ENCODE measurements at places on chromosomes 5 and 9.

GRCh38 chr9:28832168-28832770 is 1259.0 kb upstream of the C9orf72 start:
- no peak for DNase-seq

- no peak for DNase-seq
These were observed 642.5 kb upstream of the SGCD start for GRCh38 chr5:155684417-155684816.

GRCh38 chr9:71737455-71737854 is 30.9 kb downstream of the CEMIP2 start:
- DNase-seq = no peak

DNA sequence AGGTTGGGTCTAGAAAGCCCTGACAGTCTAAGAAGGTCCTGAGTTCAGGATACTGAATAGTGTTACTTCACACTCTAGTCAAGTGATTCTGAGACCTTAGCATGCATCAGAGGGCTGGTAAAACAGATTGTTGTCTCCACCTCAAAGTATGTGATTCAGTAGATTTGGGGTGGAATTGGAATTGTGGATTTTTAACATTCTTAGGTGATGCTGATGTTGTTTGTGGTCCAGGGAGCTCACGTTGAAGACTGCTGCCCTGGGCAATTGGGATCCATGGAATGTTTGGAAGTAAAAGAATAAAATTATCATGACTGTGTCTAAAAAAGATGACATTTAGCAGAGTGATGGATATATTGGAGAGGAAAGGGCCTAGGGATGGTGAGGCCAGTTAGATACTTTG is 75.6 kb downstream of the VCAN start:
- no peak for DNase-seq

- DNase-seq = peak; percentile 43
These were observed 38.4 kb upstream of the PLEKHG4B start for GRCh38 chr5:53381-54174.

DNA sequence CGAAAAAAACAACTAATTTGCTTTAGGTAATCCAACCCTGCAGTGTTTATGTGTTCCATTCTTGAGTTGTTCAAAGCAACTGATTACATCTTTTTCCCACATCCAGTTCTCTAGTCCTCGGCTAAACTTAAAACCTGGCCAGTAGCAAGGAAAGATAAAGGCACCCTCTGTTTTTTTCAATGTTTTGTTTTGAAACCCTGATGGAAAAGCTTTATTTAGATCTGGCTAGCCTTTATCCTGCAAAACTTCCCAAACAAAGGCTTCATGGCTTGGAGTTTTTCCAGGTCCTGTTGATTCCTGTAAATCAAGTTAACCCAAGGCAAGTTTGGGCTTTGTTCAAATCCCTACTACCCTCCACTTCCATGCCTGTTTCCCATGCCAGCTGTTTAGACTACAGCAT is 105.1 kb downstream of the CEMIP2 start:
- no peak for DNase-seq

DNA sequence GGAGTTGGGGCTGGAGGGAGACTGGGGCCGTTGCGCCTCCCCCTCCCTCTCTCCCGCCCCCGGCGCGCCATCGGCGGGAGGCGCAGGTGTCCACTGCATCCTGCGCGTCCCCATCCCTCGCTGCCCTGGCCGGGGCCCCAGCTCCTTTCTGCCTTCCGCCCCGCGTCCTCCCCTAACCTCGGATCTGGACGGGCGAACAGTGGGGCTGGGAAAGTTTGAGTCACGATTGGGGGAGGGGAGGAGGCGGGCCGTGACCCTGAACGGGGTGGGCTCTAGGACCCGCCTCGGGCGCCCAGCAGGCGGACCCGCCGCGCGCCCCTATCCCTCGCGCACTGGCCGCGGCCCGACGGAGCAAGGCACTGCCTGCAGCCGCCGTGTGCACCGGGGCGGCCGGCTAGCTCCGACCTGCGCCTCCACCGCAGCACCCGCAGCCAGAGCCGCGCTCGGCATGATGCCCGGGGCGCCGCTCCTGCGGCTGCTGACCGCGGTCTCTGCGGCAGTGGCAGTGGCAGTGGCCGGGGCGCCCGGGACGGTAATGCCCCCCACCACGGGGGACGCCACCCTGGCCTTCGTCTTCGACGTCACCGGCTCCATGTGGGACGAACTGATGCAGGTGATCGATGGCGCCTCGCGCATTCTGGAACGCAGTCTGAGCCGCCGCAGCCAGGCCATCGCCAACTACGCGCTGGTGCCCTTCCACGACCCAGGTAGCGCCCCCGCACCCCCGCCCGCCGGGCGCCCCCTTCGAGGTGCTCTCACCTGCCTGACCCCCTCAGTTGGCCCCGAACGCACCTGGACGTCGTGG is at the start of gene HMCN2:
TSS of gene HMCN2 (plus strand) at position 330 of the 805 bp plus-strand sequence. CDS start at position 449, 119 bp downstream.
- no peak for DNase-seq

- no peak for DNase-seq
These were observed 43.8 kb downstream of the SPRY4 start for GRCh38 chr5:142281008-142281367.

DNA sequence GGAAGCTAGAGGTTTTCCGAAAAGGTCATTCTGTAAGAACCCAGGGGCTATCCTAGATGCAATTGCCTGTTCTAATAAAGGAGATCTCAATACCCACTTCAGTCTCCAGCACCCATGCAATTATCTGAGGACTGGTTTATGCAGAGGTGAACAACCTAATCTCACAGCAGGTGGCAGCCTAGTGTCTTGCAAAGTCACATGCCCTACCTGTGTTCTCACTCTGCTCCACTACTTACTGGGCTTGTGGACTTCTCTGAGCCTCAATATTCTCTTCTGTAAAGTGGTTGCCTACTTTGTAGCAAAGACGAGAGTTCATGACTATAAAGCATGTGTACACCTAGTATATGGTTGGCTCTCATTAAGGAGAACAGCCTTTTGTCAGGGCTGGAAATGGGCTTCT is 21.0 kb upstream of the ALDH1B1 start:
- DNase-seq = no peak

- DNase-seq = no peak
These were observed 17.2 kb downstream of the NKX2-5 start for GRCh38 chr5:173217626-173218397.

GRCh38 chr9:84609779-84610178 is 59.8 kb upstream of the NTRK2 start:
- DNase-seq = no peak

DNA sequence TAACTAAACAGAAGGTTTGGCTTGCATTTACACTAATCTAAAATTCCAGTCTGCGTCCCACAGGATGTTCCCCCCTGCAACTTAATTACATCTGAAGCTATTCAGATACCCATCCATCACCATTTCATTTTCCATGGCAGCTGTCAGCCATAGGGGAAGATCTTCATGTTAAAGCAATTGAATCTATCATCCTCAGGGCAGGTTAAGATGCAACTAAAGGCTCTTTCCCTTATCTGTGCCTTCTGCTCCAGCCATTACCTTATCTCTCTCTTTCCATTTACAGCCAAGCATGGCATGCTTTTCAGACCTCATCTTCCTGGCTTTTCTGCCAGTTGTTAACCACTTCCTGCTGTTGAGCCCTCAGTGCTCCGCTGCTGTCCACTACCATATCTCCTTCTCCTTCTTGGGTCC is 15.8 kb upstream of the HACD4 start:
- DNase-seq = no peak
